Memory B cell (primary cell): ENCODE measurements at places on chromosomes 13 and 19.

GRCh38 chr13:69331245-69331644, 776.4 kb upstream of the ATXN8OS start:
- H3K36me3 ChIP-seq = no peaks in the 10 kb centered on the region
- H3K27me3 ChIP-seq = no peaks in the 10 kb centered on the region
- no peak overlapping the region for H3K4me3 ChIP-seq
- H3K27ac ChIP-seq = no peak overlapping the region
- no peak for DNase-seq
- no peaks in the 10 kb centered on the region for H3K4me1 ChIP-seq

DNA sequence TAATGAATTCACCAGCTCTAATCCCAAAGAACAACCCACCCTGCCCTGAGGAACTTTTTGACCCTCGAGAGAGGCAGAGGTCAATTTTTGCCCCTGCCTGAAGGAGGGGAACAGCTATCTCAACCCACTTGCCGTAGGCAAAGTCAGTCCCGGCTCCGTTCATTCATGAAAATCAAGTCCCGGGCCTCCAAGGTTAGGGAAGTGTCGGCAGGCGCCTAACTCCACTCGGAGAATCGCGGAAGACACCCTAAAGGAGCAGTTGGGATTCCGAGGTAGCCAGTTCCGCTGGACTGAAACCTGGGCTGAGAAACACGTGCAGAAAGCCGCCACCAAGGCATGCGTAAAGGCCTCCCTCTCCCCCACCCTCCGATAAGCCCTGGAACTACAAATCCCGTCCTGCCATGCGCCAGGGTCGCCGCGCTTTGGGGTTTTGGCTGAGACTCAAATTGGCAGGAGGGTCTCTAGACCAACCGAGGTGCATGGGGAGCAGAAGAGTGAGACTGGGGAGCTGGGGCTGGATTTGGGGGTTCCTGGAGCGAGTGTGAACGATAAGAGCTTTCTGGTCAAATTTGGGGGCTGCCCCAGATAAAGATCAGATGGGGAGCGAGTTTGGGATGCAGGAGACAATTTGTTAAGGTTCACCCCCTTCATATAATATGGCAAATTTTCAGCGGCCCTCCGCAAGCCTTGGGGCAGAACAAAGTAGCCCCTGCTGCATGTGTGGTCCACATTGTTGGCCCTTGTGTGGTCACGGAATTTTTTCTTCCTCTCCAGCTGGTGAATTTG, at the start of gene TNPO2:
TSS of gene TNPO2 (minus strand) at position 292 of the 786 bp plus-strand sequence. CDS start 2,955 bp downstream, outside the sequence.
- peaks cover 38% of the 10 kb centered on the region for H3K4me1 ChIP-seq
- no peaks in the 10 kb centered on the region for H3K27me3 ChIP-seq
- H3K27ac ChIP-seq = peak within 1 kb of the TSS; percentile 91
- DNase-seq = peak; percentile 42
- no peaks in the 10 kb centered on the region for H3K36me3 ChIP-seq

DNA sequence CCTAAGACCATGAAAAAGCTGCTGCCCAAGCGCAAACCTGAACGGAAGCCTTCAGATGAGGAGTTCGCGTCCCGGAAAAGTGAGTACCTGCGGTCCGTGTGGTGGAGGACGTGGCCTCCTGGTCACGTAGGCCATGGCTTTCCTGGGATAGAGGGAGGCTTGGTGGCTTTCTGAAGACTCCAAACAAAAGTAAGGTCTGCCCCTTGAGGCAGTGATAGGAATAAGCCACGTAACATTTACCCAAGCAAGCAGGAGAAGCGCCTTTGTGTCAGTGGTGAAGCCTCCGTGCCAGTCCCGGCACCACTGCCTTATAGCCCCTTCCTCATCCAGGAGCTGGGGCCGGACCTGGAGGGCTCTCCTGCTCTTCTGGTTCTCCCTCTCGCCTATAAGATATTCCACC, 34.3 kb upstream of the TEX29 start:
- DNase-seq = no peak
- H3K36me3 ChIP-seq = peaks cover 44% of the 10 kb centered on the region
- H3K4me3 ChIP-seq = no peak overlapping the region
- peaks cover 2% of the 10 kb centered on the region for H3K4me1 ChIP-seq
- no peak overlapping the region for H3K27ac ChIP-seq
- no peaks in the 10 kb centered on the region for H3K27me3 ChIP-seq

DNA sequence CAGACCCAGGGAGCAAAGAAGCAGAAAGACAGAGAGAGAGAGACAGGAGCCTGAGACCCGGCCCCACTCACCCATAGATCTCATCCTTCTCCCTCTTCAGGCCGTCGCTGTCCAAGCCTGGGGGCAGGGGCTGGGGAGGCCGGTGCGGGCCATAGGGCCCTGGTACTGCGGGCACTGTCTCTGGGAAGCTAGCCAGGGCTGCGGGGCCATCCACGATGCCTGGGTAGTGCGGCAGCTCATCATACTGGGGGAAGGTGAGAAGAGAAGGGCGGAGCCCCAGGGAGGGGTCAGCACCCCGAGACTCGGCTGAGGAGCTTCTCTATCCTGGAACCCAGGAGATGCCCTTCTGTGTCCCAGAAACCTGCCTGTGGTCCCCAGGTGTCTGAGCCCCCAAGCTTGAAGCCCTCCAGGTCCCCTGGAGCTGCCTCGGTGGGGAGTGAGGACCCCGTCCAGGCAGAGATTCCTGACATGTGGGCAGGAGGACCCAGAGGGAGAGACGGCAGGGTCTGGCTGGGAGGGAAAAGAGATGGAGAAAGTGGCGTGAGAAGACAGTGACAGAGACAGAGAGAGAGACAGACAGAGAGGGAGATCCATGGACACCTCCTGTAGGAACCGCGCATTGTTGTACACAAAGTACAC, 2.1 kb downstream of the MEIS3 start:
- peaks cover 27% of the 10 kb centered on the region for H3K4me1 ChIP-seq
- peaks cover 55% of the 10 kb centered on the region for H3K27me3 ChIP-seq
- peaks cover 1% of the 10 kb centered on the region for H3K36me3 ChIP-seq
- no peak overlapping the region for H3K4me3 ChIP-seq
- no peak for DNase-seq
- no peak overlapping the region for H3K27ac ChIP-seq

GRCh38 chr13:75961911-75962310, 325.8 kb downstream of the LMO7 start:
- H3K27me3 ChIP-seq = peaks cover 5% of the 10 kb centered on the region
- no peaks in the 10 kb centered on the region for H3K4me1 ChIP-seq
- H3K27ac ChIP-seq = no peak overlapping the region
- H3K36me3 ChIP-seq = no peaks in the 10 kb centered on the region
- no peak for DNase-seq

- peaks cover 2% of the 10 kb centered on the region for H3K36me3 ChIP-seq
- peak overlapping the region; percentile 43 for H3K4me3 ChIP-seq
- H3K4me1 ChIP-seq = peaks cover 2% of the 10 kb centered on the region
- no peak for DNase-seq
- peaks cover 35% of the 10 kb centered on the region for H3K27me3 ChIP-seq
Observed at GRCh38 chr19:1725100-1726064, 27.9 kb upstream of the ONECUT3 start.

DNA sequence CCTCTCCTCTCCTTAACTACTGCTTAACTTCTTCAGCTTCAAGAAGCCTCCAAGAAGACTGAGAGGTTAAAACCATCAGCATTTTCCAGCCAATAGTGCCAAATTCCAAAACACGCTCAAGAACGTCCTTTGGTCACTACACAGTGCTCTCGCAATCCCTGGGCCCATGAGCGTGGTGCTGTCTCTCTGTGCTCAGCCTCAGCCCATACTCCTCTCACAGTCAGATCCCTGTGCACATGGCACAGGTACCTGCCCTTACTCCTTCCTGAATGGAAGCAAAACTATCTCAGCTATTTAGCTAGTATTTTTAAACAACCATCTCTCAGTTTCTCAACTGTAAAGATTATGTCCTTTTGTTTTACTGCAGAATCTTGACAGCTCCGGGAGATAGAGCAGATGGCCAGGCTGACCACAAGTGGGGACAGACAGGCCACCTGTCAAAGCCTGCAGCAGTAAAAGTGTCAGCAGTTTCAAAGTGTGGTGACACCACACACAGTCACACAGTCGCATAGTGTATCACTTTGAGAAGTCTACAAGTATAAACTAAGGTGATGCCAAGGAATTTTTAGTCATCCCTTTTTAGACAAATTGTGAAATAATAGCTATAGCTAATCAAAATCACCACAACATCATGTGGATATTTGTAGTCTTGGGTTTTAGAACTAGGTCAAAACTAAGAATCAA, 35.7 kb downstream of the DZIP1 start:
- H3K4me1 ChIP-seq = no peaks in the 10 kb centered on the region
- peaks cover 5% of the 10 kb centered on the region for H3K27me3 ChIP-seq
- H3K27ac ChIP-seq = no peak overlapping the region
- no peak for DNase-seq
- H3K36me3 ChIP-seq = no peaks in the 10 kb centered on the region

DNA sequence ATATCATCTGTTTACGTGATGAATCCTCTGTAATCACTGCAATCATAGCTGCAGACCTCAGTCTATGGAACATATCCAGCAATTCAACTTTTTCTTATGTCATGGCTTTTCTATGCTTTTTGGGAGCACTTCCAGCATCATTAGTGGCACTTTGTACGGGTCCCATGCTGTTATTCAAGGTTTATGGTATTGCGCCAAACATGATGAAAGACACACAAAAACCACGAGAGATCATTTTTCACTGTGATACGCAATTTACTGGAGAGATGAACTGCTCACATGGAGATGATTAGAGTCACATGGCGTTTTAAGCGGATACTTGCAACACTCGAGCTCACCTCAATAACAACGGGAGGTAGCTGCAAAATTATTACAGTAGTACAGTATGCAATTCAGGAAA, 2101.7 kb upstream of the PCDH20 start:
- no peak for DNase-seq
- no peak overlapping the region for H3K27ac ChIP-seq
- no peak overlapping the region for H3K4me3 ChIP-seq
- H3K36me3 ChIP-seq = no peaks in the 10 kb centered on the region

DNA sequence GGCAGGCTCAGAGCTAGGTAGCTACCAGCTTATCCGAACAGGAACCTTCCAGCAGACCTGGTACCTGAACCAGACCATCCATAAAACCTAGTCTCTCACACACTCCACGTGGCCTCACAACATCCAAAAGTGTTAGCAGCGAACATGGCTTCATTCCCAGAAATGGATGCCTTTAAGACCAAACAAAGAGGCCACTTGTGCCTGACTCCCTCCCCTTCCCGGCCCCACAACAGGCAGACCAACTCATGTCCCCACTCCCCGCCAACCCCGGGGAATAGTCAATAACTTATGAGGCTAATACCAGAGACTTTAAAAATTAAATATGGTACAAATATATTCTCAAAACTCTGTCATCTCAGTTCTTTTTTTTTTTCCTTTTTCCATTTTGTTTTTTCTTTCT, 46.2 kb downstream of the ZNF557 start:
- no peak overlapping the region for H3K4me3 ChIP-seq
- H3K36me3 ChIP-seq = peaks cover 14% of the 10 kb centered on the region
- no peak for DNase-seq
- H3K27ac ChIP-seq = no peak overlapping the region
- H3K27me3 ChIP-seq = peaks cover 17% of the 10 kb centered on the region
- H3K4me1 ChIP-seq = no peaks in the 10 kb centered on the region

DNA sequence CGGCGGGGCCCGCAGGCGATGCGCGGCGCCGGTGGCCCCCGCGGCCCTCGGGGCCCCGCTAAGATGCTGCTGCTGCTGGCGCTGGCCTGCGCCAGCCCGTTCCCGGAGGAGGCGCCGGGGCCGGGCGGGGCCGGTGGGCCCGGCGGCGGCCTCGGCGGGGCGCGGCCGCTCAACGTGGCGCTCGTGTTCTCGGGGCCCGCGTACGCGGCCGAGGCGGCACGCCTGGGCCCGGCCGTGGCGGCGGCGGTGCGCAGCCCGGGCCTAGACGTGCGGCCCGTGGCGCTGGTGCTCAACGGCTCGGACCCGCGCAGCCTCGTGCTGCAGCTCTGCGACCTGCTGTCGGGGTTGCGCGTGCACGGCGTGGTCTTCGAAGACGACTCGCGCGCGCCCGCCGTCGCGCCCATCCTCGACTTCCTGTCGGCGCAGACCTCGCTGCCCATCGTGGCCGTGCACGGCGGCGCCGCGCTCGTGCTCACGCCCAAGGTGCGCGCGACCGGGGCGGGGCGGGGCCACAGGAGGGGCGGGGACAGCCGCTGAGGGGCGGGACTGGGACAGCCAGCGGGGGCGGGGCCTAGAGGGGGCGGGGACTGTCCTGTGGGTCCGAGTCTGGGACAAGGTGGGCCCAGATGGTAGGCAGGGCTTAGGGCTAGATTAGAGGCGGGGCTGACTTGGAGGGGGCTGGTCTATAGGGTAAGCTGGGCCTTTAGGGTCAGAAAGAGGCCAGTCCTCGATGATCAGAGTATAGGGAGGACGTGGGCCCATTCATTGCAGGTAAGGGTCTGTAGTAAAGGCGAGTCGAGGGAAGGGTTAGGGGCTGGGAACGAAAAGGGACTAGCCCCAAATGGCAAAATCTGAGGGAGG, 5.1 kb downstream of the GRIN2D start:
- H3K27me3 ChIP-seq = peaks cover 30% of the 10 kb centered on the region
- peak overlapping the region; percentile 64 for H3K27ac ChIP-seq
- H3K36me3 ChIP-seq = peaks cover 8% of the 10 kb centered on the region
- DNase-seq = peak; percentile 78
- H3K4me3 ChIP-seq = peak overlapping the region; percentile 87

- no peak for DNase-seq
- no peaks in the 10 kb centered on the region for H3K36me3 ChIP-seq
- H3K4me3 ChIP-seq = no peak overlapping the region
- peaks cover 1% of the 10 kb centered on the region for H3K27me3 ChIP-seq
Observed at GRCh38 chr19:40640744-40641143, 39.6 kb downstream of the LTBP4 start.
